ENCODE measurements at places on chromosomes 1 and 21.
A peak's percentile ranks its signal among the peaks of the same experiment; 100 is the strongest.

DNA sequence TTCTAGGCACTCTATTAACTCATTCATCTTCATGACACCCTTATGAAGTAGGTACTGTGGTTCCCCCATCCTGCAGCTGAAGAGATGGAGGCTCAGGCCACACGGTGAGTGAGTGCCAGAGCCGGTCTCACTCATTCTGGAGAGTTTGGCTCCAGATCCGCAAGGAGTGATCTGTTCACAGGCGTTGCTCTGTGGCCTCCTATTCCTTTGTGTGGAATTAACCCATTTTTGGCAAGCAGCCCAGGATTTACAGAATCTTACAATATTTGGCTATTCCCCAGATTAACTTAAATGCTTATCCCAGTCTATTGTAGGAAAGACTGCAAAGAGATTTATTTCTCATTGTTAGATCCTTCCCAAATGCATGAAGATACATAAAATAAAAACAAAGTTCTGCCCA is 29.6 kb downstream of the KIAA0040 start:
- no peak for DNase-seq

GRCh38 chr21:38388647-38389353 is 109.5 kb downstream of the ERG start:
- no peak for DNase-seq

- DNase-seq: peak; percentile 91
Measured at GRCh38 chr1:111615870-111616715, 3.5 kb upstream of the RAP1A start.

GRCh38 chr21:16310176-16310575 is 580.4 kb downstream of the USP25 start:
- DNase-seq: no peak

DNA sequence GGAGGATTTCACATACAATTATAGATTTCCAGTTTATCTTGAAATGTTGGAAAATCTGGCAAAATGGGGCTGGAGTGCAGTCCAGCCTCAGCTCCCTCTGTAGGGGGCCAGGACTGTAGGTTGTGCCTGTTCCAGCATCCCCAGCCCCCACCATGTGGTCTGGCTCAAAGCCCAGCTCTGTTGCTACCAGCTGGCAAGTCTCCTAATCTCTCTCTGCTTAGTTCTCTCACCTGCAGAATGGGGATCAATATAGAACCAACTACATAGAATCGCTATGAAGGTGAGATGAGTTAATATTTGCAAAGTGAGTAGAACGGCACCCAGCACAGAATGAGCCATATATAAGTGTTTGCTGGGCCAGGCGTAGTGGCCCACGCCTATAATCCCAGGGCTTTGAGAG is 50.0 kb upstream of the TARDBP start:
- peak; percentile 39 for DNase-seq

GRCh38 chr1:18948048-18948912 is 8.2 kb downstream of the IFFO2 start:
- DNase-seq: no peak

GRCh38 chr1:204990059-204990664 is 52.9 kb upstream of the CNTN2 start:
- DNase-seq: no peak

- DNase-seq: peak; percentile 19
Measured at GRCh38 chr1:184838504-184838951, 83.9 kb upstream of the EDEM3 start.

DNA sequence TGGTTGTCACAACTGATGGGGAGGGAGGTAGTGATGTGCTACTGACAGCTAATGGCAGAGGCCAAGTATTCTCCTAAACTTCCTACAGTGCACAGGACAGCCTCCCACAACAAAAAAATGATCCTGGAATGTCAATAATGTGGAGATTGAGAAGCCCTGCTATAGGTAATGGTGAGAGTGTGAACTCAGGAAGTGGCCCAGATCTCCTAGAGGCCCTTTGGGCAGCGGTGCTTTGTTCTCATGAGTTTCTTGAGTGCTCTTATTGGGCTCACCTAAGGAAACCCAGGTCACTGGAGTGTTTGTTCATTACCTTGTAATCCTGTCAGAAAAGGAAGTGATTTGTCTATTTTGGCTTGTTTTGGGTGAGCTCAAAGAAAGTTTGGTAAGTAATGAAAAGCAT is 5.9 kb downstream of the OTUD3 start:
- no peak for DNase-seq

DNA sequence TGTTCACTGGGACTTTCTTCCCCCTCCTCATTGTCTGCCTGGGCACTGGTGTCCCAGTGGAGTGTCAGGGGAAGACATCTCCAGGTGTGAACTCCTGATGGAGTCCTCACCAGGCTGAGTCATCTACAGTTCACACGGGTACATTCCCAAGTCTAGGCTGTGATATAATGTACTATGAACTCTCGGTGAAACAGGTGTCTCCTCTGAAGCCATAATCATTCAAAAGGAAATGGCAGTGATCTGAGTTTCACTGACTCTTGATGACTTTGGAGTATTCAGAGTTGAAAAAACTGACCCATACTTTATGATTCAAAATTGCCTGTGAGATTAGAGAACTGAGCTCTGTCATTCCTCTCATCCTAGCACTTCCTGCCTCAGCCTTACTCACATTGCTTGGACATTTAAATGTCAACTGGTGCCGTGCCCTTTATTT is 9.1 kb downstream of the LAMC2 start:
- DNase-seq: no peak

DNA sequence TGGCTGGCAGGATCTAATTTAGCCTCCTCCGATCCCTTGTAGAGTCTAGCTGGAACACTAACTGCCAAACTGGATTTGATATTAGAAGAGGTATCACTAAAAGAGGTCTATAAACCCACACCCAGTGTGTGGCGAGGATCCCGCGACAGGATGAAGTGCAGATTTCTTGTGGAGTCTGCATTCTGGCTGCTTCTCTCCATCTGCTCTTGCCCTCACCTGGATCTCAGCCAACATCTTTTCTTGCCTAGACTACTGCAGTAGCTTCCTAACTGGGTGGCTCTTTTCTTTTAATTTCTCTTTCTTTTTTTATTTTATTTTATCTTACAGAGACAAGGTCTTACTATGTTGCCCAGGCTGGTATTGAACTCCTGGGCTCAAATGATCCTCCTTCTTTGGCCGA is 48.9 kb upstream of the CAPZB start:
- DNase-seq: no peak

Data from KBM-7 (cell line).